ENCODE measurements at places on chromosomes 13 and 19. TPM values are rescaled to one million over a fixed set of nuclear protein-coding genes. Genes with fewer than 3 reads are reported as not detected.

DNA sequence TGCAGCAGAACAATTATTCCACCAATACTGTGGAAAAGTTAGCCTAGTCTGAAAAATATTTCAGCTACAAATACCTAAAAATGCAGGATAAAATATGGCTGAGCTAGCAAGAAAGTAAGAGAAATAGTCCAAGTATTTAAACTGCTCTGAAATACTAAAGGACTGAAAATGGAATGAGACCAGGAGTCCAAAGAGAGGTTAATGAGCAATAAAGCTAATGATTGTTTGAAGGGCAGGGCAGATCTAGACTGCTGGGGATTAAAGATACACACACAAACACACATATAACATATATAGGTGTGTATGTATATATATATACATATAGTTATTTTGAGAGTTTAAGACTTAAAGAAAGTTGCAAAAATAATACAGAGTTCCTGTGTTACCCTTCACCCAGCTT lies 2.6 kb upstream of the CDADC1 start:
- no peak for DNase-seq

GRCh38 chr19:15740785-15741184 lies 3.0 kb downstream of the OR10H3 start:
- no peak for DNase-seq

DNA sequence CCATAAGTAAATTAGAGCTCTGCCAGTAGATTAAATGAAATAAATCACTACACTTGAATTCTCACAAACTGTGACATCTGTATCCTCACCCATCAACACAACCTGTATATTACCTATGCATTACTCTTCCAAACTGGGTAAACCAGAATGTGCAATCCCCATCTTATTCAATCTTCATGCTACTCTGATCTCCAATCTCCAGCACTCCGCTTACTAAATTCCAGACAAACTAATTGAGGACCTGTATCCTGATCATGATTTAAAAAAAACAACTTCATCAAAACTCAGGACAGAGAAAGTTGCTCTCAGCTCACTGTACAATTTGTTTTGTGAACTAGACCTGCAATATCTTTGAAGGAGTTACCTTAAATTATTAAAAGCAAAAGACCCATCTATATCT lies 74.4 kb downstream of the FOXO1 start:
- DNase-seq = no peak

- no peak for DNase-seq
Observed at GRCh38 chr13:40522282-40522681, 144.2 kb downstream of the FOXO1 start.

DNA sequence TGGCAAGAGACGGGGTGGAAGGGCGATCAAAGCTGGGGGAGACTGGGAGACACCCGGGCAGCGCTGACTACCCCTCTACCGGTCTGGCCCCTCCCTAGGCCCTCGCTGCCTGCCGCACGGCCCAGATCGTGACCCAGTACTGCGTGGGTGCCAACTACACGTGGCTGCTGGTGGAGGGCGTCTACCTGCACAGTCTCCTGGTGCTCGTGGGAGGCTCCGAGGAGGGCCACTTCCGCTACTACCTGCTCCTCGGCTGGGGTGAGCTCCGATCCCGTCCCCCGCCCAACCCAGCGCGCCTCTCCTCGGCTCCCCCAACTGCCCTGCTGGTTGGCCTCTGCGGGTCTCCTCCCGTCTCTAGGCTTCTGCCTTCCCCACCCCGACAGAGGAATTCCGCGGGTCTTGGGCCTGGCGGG lies 8.8 kb downstream of the GIPR start:
- DNase-seq = peak; percentile 62

DNA sequence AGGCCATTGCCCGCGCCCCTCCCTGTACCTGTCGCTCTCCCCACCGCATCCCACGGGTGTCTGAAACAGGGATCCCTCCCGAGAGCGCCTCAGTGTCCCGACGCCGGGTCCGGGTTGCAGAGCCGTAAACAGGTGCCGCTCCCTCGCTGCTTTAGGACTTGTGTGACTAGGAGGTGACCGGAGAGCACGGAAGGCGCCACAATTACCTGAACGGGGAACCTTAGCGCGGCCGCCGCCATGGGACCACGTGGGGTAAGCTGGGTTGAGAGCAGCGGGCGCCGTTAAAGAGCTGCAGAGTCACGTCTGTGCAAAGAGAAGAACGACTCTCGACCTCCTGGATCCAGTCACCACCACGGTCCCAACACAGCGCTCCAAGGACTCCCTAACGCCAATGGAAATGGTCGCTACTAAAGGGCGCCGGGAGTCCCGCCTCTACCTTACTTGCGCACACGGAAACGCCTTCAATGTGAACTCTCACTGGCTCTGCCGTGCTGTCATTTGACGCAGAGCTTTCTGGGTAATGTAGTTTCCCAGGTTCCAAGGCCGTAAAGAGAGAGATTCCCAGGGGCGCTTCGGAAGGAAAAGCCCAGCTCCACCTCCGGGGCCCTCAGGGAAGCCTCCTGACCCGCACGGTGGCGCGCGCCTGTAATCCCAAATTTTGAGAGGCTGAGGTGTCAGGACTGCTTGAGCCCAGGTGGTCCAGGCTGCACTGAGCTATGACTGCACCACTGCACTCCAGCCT lies at the start of gene ZNF552:
ZNF552 (minus strand) TSS at position 409 of the 742 bp plus-strand sequence; CDS start at position 239, 170 bp downstream.
- DNase-seq = peak; percentile 90

GRCh38 chr13:21020581-21020980 lies 40.8 kb downstream of the LATS2 start:
- no peak for DNase-seq

GRCh38 chr19:44582581-44583265 lies 30.6 kb upstream of the IGSF23 start:
- DNase-seq = no peak

GRCh38 chr19:10797541-10798256 lies 38.3 kb downstream of the TMED1 start:
- DNase-seq = no peak

- DNase-seq = peak; percentile 93
Observed at GRCh38 chr19:43675269-43675879, 5.4 kb upstream of the PLAUR start.

DNA sequence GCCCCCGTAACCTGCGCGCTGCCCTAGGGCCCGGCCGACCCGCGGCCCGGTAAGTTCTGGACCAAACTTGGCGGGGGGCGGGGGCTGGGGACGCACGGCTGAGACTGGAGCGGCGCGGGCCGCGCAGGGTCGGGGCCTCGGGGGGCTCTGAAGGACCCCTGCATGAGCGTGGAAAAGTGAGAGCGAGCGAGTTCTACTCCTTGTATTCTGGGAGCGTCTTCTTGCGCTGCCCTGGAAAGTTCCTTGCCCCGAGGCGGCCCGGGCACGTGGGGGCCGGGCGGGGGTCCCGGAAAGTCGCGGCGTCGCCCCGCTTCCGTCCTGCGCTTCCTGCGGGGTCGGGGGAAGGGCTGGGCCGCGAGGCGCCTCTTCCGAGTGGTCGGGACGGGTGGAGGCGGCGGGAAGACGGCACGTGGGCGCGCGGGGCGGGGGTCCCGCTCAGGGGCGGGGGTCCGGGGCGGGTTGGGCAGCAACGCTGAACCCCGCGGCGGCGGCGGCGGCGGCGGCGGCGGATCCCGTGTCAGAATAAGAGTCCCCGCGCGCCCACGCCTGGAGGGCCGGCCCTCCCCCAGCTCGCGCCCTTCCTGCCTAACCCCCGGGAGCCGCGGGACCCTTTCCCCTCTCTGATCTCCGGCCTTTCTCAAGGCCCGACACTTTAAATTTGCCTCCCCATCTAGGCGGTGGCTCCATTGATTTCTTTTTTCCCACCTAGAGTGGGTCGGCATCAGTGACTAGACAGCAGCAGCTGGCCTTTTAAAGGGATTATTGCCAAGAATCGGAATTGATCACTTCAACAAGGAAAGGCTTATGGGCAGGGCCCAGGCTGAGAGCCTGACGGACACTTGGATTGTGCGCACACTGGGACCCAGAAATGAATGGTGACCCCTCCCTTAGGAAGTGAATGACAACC lies 749 bp downstream of the GATAD2A start:
- DNase-seq = peak; percentile 52

DNA sequence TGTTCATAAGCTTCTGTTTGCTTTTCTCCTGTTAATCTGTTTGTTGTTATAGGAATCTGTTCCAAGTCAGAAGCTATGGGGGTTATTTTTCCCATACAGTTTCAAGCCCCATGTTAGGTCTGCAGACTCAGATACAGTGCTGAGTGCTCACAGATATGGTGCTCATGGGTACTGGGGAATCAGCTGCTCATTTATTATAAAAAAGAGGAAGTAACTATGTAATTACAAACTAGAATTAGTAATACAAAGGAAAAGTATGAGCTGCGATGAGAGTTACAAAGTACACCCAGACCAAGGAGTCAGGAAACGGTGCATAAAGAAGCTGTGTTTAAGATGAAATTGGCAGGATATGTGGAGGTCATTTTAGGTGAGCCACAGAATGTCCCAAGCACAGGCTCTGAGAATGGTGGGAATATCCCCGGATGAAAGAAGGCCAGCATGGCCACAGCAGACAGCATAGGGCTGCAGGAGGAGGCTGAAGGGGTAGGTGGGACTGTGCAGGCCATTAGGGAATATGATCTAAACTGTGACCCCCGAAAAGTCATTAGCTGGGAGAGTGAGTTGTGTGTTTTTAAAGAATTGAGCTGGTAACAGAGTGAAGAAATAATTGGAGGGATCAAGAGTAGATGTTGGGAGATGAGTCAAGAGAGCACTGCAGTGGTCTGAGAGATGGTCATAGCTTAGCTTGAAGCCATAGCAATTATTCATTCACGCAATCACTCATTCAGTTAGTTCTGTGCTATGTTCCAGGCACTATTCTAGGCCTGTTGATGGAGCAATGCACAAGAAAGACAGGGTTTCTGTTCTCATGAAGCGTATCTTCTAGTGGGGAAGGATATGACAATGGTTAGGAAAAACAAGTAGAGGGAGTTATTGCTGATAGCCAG lies 177.4 kb upstream of the UBL3 start:
- DNase-seq = no peak

DNA sequence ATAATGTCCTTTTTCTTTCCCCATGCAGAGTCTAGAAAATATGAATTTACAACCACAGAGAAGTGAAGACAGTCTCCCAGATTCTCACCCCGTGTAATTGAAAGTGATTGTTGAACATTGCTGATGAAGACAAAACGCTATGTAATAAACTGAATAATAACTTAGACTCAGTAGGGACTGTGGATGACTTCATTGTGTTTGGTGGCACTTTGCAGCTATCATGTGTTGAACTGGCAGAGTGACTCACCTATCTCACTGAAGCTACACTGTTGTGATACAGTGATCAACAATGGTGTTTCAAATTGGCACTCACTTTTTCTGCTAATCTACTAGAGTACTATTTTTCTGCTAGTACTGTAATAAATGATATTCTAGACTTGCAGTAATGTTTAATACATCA lies 261.3 kb downstream of the DACH1 start:
- no peak for DNase-seq

DNA sequence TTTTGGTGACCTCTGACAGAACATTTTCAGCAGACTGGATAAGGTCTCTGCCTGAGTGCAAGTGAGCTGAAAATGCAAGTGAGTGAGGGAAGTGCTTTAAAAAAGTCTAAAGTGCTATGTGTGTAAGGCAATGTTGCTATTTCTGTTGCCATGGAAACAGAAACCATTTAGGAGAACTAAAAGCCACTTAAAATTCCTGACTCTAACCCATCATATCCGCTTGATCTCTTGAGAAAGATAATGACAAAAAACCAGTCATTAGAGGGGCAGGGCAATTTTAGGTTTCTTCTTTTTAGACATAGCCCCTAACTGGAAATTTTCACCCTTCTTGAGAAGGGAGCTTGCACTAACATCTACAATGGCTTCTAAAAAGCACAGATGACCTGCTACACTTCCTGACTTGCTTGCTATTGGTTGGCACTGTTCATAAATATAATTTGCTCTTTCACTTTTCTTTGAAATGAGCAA lies at the start of gene CYSLTR2:
CYSLTR2 (plus strand) TSS at position 458 of the 468 bp plus-strand sequence. CDS start 52,889 bp downstream, outside the sequence.
- no peak for DNase-seq

DNA sequence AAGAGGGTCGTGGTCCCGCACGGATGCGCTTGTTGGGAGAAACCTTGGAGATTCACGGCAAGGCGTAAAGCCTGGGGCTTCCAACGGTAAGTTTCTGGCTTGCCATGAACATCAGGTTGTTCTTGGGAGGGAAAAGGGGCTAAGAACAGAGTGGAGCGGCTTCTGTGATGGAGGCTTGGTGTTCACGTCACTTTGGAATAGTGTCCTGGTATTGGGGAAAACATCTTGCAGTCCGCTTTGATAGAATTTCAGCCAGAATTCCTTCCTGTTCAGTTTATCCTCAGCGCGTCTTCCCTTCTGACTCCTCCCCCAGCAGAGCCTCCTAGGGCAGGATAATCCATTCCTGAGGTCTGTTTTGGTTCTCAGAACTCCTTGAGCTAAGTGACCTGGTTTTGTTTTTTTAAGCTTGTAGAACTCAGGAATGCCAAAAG lies 2.0 kb downstream of the KCTD15 start:
- DNase-seq = no peak

DNA sequence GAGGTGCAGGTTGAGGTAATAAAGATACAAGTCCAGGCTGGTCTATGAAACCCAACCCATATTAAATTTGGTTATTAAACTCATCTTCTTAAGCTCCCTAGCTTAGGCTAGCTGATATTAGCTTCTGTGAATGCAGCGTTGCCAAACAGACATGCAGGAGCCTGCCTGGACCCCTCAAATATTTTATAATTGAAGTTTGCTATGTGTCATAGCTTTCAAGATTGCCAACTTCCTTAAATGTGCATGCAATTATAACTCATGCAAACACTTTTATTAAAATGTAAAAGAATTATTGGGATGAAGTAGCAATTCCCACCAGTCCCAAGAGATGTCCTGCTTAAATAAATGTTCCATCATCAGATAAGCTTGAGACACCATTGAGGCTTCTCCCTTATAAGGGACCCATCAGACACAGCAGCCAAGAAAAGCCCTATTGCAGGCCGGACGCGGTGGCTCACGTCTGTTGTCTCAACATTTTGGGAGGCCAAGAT lies 51.3 kb downstream of the MBNL2 start:
- DNase-seq = no peak

DNA sequence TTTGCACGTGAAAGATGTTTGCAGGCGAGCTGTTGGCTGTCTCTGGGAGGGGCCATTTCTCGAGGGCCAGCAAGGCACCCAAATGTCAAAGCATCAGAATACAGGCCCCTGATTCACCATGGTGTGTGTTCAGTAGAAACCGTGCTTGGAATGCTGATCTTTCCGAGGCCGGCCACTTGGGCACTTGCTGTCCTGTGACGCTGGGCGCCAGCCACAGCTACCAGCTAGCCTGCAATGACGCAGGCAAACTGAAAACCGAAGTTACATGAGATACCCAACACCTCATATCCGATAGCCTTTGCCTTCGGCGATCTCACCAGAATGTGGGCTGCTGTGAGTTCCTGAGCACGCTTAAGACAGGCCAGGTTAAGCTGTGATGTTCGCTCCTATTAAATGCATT lies 12.0 kb downstream of the THOP1 start:
- DNase-seq = no peak

- no peak for DNase-seq
Observed at GRCh38 chr19:17720440-17720839, 1.2 kb downstream of the MAP1S start.

- DNase-seq = peak; percentile 36
Observed at GRCh38 chr19:35642798-35643254, 1.3 kb downstream of the ETV2 start.

Gene GJB6
- not detected for total RNA-seq

Gene WDR87
- total RNA-seq = not detected

Gene F10
- 4.7 TPM for total RNA-seq

Gene C1QTNF9B
- not detected for total RNA-seq

All from left colon (tissue), 2 donors.